H1 (cell line): ENCODE measurements at places on chromosomes 7 and 10. TPM values are rescaled to one million over a fixed set of nuclear protein-coding genes. Genes with fewer than 3 reads are reported as not detected.

GRCh38 chr10:70277396-70278030 lies 6.3 kb downstream of the NPFFR1 start:
- no peak for DNase-seq

- DNase-seq, result no peak
These were observed 23.3 kb downstream of the AP5Z1 start for GRCh38 chr7:4798706-4799235.

GRCh38 chr7:1103789-1104515 lies 16.0 kb downstream of the GPER1 start:
- no peak for DNase-seq

- DNase-seq, result no peak
These were observed 1.8 kb downstream of the RP9 start for GRCh38 chr7:33107136-33108066.

DNA sequence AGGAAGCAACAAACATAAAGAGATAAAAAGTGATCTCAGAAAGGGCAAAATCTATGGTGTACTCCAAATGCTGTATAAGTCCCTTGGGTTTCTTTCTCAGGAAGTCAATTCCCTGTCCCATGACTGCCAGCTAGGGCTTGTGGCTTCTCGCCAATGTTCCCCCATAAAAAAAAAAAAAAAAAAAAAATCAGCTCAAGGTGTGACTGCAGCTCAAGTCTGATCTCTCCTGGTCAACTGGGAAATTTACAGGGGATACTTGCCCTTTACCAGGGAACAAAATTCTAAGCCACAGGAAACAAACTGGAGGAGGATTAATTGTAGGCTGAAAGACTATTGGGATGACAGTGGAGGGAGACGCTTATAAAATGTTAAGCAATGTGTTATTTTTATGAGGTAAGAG lies 76.0 kb downstream of the PCGF5 start:
- DNase-seq, result no peak

GRCh38 chr7:92841192-92841591 lies 4.8 kb upstream of the CDK6 start:
- DNase-seq, result no peak

DNA sequence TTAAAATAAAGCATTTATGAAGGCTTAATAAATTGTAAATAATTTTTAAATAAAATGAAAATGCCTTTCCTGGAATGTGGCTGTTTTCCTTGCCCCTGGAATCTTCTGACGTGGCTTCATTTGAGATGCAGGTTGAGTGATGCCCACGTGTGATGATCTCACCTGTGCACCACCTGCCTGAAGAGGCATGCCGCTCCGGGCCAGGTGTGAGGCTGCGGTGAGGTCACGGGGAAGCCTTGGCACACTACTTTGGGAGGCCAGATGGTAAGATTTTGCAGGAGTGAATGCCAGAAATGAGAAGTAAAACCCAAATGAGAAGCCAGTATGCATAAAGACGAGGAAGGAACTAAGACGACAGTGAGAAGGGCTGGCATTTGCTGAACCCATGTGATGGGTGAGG lies 36.2 kb downstream of the GOT1 start:
- DNase-seq, result no peak

GRCh38 chr7:45149606-45150005 lies 8.0 kb upstream of the RAMP3 start:
- no peak for DNase-seq

- no peak for DNase-seq
These were observed 98.3 kb upstream of the AGK start for GRCh38 chr7:141452911-141453310.

GRCh38 chr10:127948791-127949190 lies 41.9 kb downstream of the PTPRE start:
- no peak for DNase-seq

- no peak for DNase-seq
These were observed 31.7 kb upstream of the CYP26C1 start for GRCh38 chr10:93028883-93029282.

GRCh38 chr10:80461208-80462183 lies 7.4 kb downstream of the TSPAN14 start:
- no peak for DNase-seq

LGI1 gene
- not detected in 2 replicates for total RNA-seq

PGAM2 gene
- total RNA-seq, result 1.4 and 2.1 TPM in 2 replicates
